T-helper 17 cell (primary cell): ENCODE measurements at places on chromosomes 4 and X.
A peak's percentile ranks its signal among the peaks of the same experiment; 100 is the strongest.

- DNase-seq, result no peak
These were observed 19.3 kb downstream of the ARHGEF9 start for GRCh38 chrX:63765712-63766111.

- DNase-seq, result no peak
These were observed 12.3 kb downstream of the PPP3CA start for GRCh38 chr4:101334963-101335572.

DNA sequence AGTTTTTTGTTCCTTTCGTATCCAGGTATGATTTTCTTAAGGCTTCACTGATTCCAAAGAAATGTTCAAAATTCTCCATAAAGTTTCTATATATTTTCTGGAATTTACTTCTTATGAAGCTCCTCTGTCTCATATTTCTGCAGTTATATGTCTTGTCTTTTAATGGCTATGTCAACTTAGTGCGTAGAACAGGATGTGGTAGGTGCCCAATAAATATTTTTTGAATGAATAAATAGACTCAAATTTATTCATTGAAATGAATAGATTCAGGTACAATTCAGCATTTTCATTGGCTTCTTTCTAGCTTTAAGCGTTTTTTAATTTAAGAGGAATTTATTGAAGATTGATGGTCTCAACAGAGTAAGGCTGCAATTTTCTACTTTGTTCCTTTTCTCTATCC is 231.9 kb upstream of the BOD1L1 start:
- DNase-seq, result no peak

DNA sequence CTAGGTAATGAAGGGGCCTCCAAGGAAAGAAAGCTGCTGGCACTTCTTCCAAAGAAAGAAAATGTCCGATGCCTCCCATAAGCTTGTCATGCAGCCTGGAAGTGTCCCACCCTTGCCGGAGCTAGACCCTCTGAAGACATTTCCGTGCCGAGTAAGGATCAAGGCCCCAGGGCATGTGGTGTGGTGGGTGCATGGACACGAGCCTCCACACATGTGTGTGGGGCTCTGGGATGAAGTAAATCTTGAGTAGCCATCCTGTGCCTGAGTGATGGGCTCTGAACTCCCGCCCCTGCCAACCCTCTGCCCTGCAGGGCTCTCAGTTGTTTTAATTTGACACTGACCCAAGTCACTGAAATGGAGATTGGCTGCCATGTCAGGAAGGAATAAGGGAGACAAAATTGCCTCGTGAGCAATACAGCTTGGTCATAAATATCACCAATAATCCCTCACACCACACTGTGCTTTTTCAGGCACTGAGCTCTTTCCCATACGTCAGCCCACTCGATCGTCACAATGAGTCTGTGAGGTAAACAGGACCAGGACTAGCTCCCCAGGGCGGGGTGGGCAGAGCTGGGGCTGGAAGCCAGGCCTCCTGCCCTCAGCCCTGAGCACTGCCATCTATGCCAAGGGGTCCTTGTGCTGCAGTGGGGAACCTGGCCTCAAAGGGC is 24.6 kb downstream of the CNGA2 start:
- DNase-seq, result no peak

DNA sequence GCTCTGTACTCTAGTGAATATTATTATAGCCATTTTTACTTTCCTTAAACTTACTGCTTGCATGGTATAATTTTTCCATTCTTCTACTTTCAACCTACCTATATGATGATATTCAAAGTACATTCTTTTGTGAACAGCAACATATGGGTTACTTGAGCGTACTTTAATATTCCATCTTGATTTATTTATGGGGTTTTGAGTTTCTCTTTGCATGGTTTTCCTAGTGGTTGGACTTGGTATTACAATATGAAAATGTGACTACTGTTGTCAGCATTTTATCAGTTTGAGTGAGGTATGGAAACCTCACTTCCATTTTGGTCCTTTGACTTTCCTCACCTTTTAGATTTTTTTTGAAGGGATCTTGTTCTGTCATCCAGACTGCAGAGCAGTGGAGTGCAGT is 35.9 kb downstream of the ADGRG4 start:
- no peak for DNase-seq

- no peak for DNase-seq
These were observed 279.0 kb downstream of the SPRY1 start for GRCh38 chr4:123675567-123675966.

DNA sequence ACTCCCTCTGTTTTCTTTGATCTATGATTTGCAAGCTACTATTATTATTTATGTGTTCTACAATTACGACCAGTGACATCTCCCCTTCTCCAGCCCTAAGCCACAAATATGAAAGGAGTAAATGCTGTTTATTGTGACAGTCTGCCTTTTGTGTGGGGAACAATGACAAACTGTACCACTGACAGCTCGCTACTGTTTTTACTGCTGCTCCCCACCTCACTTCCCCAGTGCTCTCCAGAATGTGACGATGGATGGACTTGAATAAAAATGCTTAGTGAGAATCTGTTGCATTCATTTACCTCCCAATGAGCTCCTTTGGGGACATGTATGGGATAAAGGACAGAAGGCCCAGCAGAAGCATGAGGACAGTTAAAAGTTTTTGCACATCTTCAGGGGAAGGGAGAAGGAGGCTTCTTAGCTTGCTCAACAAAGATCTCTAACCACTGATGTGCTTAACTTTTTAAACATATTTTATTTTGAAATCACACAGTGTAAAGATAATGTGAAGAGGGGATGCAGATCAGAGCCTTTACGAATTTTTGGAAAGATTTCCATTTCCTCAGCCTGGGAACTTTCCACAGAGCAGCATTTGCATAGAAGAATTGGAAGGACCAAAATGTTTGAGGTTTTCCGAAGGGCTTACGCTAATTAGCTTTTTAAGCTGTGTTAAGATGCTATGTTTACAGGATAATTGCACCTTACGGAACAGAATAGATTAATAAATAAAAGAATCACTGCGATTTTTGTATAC is 485.1 kb upstream of the TENM3 start:
- DNase-seq, result no peak

GRCh38 chrX:9489234-9489633 is 24.4 kb downstream of the TBL1X start:
- DNase-seq, result no peak

DNA sequence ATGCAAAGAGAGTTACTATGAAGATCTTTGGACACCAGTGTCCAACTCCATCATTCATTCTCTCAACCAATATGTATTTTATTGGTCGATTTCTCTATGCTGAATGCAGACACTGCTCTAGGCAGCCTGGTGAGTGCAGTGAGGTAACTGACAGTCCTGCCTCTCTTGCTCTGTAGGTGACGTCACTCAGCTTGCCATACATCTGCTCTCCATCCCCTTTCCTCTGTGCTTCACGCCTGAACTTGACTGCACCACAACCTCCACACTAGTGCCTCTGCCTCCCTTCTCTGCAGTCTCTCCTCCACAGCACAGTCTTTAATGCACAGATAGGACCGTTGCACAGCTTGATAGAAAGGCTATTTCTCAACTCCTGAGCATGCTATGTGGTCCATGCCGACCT is 344.9 kb upstream of the NOCT start:
- DNase-seq, result no peak

GRCh38 chr4:183223053-183223452 is 97.0 kb downstream of the CLDN22 start:
- no peak for DNase-seq

GRCh38 chrX:132085786-132086185 is 42.0 kb downstream of the FRMD7 start:
- DNase-seq, result no peak

- DNase-seq, result peak; percentile 33
These were observed 185.6 kb downstream of the RAP1GDS1 start for GRCh38 chr4:98446499-98447375.

DNA sequence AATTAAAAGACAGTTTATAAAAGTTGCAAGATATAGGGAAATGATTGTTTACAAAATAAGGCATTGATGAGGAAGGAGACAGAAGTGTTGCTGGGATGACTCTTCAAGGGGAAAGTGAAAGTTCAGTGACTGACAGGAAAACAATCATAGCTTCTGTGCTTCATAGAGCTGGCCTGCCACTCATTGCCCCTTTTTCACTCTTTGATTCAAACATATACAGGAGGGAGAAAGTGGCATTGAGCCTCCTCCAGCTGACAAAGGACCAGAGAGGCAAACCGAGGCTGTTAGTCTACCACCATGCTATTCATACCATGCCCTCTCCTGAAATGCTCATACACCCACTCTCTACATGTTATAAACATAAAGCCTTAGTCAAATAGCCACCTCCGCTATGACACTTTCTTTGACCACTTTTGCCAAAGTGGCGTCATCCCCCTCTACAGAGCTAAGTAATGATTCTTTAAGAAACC is 79.2 kb upstream of the ATOH1 start:
- no peak for DNase-seq

DNA sequence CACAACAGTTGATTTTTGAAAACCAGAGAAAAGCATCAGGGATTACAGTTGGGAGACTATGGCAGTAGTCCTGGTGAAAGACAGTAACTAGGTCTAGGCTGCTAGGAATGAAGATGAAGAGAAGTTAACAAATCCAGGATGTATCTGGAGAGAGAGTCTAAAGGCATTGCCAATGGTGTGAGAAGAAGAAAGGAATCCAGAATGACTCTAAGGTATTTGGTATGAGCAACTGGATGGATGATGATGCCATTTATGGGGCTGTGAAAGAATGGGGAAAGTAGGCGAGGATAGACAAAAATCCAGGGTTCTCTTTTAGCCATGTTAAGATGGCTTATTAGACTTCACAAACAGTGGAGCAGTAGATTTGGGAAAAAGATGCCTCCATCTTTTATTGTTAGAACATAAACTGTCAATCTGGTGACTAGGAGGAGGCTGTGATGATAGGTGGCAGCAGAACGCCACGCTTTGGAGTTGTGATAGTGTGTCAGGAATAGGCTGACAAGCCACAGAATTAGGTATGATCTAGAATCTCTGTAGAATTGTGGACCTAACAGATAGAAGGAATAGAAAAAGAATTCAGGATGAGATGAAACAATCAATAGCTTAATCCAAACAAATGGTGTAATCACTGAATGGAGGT is 27.3 kb upstream of the JADE1 start:
- no peak for DNase-seq

DNA sequence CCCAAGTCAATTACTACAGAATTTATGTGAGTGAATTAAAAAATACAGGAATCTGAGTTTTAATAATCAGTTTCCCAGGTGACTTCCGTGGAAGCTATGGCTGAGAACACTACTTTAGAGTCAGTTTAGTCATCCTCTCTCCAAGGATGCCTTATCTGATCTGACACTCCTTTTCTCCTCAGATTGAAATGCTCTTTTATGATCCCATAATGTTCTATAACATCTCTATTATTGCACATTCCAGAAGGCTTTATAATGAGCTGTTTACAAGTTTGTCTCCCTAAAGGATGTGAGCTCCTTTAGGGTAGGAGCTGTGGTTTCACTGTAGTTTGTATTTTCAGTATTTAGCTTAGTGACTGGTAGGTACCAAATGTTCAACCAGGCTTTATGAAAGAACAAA is 90.0 kb downstream of the GPRIN3 start:
- no peak for DNase-seq

GRCh38 chr4:26074712-26075430 is 160.9 kb downstream of the SMIM20 start:
- DNase-seq, result no peak

DNA sequence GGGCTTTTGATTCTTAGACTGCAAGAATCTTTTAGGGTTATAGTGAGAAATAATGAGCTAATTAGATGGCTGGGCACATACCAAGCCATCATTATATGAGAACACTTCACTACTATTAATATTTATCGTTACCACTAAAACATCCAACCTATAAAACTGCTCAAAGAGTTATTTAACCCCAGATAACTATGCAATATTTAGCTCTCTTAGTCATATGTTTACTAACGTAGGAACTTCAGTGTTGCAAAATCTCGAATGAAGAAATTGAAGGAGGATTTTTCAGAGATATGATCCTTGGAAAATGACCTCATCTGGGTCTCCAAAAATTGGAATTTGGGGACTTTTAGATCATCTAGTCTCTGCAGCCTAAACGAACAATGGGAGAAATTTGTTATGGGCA is 265.0 kb upstream of the RPS6KA3 start:
- DNase-seq, result no peak

DNA sequence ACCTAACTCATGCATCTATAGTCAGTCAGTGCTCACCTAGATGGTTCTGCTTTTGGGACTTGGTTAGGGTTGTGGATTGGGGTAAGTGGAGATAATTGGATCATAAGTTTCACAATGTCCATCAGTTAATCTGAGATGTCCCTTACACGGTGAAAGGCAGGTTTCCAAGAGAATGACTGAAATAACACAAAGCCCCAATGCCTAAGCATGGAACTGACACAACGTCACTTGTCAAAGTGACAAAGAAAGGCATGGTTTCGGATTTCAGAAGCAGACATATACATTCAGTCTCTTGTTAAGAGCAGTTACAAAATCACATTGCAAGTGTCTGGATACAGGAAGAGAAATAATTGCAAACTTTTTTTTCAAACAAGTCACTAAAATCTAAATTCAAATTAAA is 1456.9 kb downstream of the TECRL start:
- DNase-seq, result no peak

DNA sequence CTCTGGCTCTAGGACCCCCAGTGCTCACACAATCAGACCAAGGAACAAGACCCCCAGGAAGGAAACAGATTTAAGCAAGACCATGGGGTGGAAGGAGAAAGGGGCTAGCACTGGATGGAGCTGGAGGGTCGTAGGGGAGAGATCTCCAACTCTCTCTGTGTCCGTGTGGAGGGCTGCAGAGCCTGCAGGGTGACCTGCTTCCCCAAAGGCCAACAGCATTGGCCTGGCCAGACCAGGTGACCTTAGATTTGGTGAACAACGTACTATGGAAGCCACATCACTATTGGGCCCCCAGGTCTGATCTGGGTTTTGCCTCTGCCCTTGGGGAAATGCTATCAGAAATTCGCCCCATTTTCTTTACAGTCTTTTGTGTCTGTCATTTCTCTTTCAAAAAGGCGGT is 26.0 kb downstream of the NLGN3 start:
- DNase-seq, result no peak

- no peak for DNase-seq
These were observed 7.7 kb upstream of the GABRE start for GRCh38 chrX:151982222-151982621.
